ENCODE measurements at places on chromosomes 11 and 22.

DNA sequence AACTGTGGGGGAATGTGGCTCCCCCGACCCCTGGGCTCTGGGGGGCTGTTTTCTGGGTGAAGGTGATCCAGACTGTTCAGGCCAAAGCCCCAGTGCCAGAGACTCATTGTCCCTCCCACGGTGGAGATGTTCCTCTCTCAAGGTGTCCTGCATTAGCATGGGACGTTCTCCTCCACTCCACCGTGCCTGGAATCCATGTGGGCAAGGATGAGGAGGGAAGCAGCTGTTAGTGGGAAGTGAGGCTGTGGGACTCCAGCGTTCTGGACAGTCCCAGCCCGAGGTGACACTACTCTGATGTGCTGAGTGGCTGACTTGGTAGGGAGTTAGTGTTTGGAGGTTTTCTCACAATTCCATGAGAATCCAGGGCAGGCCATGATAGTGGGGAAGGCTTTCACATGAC, 31.4 kb upstream of the CLDN5 start:
- no peak for DNase-seq

DNA sequence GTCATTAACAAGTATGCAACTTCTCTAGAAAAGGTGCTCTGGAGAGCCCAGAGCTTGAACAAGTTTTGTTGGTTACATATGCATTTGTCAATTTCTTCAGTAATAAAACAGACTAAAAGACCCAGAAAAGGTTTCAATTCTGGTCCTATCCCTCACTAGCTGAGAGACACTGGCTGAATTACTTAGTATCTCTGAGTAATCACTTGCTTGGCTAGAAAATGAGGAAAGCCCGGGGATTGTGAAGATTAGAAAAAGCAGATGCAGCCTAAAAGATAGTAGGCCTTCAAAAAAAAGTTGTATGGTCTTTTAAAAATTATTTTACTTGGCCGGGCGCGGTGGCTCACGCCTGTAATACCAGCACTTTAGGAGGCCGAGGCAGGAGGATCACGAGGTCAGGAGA, 41.2 kb downstream of the MAPK1 start:
- no peak for DNase-seq

DNA sequence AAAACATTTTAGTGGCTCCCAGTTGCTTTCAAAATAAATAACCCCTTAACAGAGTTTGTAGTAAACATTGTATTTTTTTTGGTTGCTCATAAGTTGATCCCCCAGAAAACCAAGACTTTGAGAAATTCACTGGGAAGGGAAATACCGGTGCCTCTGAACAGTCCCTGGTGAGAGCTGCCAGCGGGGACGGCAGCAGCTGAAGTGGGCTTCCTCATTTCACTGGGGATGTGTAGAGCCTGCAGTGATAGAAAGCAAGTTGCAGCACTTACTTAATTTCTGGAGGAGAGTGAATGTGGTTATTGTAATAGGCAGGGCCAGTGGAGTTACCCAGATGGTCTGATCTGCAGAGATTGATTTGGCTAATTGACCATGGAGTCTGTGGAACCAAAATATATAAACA, 18.6 kb upstream of the MCHR1 start:
- DNase-seq = no peak

DNA sequence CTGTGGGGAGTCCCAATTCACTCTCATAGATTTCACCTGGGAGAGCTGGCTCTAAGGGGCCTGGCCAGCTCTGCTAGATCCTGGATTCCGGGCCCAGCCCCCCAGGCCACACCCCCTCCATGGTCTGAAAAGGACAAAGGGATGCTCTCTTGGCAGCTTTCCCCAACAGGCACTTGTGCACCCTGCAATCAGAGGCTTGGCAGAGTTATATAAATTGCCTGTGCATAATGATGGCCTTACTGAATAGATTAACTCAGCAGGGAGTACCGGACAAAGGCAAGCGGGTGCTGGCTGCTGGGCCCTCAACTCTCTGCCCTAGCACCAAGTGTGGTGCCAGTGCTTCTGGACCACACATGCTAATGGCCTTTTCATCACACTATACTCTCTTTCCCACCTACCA, 461.6 kb downstream of the BUD13 start:
- no peak for DNase-seq

DNA sequence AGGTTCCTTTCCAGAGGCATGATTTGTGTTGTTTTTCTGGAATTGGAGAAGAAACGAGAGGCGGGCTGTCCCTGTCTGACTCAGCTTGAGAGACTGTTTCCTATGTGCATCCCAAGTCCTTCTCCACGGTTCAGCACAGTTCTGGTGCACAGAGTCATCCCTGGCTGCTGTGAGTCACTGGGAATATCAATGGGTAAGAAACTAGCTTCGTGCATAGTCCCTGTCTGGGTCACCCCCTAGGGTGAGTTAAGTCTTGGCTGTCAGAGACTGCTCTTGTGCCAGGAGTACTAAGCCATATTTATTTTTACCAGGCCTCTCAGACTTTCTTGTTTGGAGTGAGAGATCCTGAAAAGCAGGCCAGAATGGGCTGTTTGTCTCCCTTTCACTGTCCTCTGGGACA, 2.4 kb upstream of the LRP4 start:
- no peak for DNase-seq

DNA sequence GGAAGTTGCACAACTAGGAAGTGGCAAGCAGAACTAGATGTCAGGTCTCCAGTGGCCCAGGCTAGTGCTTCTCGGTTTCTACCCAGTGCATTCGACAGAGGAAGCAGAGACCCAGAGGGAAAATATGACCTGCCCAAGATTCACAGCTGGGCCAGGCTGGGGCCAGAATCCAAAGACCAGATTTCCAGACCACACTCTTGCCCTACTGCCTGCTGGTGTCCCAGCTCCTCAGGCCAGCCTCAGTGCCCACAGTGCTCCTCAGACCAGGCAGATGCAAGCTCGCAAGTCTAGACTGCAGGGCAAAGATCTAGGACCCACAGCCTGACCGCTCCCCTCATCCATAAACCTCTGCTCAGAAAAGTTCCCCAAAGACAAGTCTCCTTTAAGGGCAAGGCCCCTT, 262.6 kb downstream of the BUD13 start:
- no peak for DNase-seq

- no peak for DNase-seq
Measured at GRCh38 chr11:22555881-22556280, 69.7 kb downstream of the FANCF start.

DNA sequence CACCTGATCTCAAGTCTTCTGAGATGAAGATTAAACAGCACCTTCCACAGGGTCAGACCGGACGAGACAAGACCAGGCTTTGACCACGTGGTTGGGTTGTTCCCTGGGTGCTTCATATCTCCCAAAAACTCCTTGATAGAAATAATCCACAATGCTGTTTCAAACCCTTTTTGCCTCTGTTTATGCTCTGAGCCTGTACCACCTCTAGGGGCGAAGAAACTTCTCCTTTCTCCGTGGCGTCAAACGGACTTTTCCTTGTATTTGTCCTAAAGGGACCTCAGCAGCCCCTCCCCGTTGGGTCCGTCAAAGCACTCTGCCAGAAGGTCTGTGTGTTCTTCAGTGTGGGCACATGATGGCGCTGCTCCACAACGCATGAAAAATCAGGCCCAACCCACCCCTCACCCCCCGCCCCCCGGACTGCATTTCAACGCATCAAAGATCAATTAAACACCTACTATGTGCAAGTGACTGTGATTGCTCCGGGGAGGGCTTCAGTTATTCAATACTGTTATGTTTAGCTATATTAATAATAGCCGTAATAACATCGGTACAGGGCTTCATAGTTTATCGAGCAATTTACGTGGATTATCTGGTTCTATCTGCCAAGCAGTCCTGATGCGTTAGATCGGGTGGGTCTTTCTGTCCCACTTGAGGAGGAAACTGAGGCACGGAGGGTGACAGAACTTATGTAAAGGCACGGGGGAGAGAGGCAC, 17.3 kb upstream of the EIF3D start:
- no peak for DNase-seq

DNA sequence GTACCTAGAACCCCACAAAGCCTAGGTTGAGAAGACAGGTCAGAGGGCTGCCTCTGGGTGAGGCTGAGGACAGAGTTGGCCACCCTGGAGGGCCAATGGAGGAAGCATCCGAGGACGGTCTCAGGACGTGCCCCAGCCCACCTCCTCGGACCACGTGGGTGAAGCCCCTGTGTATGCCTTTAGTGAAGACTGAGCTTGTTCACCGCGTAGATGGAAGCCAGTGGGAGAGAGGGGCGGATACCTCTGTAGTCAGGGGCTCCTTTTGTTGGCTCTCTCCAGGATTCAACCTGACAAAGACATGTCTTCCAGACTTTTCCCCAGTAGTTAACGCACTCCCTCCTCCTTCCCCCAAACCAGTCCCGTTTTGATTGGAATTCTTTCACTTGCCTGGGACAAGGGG, 110.7 kb downstream of the ZBTB16 start:
- no peak for DNase-seq

- no peak for DNase-seq
Measured at GRCh38 chr11:28504555-28505110, 396.4 kb downstream of the METTL15 start.

DNA sequence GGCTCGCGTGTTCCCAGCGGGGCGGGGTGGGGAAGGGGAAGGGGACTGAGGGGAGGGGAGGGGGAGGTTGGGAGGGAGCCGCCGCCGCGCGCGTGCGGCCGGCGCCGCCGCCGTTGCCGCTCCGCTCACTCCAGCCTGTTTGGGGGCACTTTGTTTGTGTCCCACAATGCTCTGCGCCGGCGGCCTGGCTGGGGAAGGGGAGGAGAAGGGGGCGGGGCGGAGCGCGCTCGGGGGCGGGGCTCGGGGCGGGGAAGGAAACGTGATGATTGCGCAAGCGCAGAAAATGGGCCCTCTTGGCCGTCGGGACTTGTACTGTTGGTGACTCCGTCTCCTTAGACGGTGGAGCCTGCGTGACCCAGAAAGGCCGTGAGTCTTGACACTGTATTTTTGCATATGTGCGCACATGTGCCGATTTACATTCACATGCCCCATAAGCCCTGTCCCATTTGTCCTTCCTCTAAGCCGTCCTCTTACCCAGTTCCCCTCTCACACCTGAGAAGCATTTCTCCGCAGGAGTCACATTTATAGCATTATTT, at the start of gene ZBTB44:
Gene ZBTB44 (minus strand): TSS at position 168 of the 536 bp plus-strand sequence. CDS start 53,044 bp downstream, outside the sequence.
- peak; percentile 75 for DNase-seq

DNA sequence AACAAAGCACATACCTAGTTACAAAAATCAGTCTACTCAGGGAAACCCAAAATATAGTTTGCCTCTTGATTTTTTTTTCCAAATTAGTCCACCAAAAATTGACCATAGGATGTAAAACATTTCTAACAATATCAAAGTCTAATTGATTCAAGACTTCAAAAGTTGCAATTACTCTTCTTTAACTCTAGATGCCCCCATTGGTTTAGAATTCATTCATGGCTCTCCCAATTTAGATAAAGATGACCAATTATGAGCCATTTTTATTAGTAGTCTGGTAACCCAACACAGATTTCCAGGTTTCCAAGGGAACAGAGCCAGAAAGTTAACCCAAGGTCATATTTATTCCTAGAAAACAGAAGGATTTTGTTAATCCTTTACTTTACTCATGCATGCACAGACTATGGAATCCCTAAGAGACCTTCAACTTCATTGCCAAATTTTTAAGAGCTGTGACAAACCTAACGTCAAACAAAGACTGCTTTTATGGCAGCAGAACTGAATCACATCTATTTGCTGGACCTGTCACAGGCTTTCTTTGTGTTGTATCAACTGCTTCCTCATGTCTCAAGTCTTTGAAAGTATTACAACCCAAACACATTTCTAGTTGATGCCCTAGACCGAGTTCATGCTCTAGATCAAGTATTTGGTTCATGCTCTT, 55.3 kb downstream of the C22orf42 start:
- DNase-seq = no peak

GRCh38 chr22:44801476-44801875, 49.1 kb downstream of the ARHGAP8 start:
- DNase-seq = no peak
